ENCODE measurements at places on chromosomes 6 and 20. TPM values are rescaled to one million over a fixed set of nuclear protein-coding genes. Genes with fewer than 3 reads are reported as not detected.

DNA sequence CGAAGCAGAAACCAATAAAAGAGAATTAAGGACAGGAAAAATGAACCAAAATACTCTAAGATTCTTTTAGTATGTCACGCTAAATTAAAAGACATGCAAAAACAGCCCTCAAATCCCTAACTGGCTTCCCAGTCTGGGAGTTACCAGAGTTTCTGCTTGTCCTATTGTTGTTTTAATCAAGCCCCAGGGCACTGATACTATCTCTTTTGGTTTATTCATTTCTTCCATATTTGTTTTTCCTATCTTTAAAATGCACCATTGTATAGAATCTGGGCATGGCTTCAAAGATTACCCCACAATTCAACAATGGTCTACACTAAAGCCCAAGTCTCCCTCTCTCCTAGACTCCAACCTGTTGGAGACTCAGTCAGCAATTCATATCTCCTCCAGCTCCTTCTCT lies 169.1 kb downstream of the MYLK4 start:
- DNase-seq, result no peak

DNA sequence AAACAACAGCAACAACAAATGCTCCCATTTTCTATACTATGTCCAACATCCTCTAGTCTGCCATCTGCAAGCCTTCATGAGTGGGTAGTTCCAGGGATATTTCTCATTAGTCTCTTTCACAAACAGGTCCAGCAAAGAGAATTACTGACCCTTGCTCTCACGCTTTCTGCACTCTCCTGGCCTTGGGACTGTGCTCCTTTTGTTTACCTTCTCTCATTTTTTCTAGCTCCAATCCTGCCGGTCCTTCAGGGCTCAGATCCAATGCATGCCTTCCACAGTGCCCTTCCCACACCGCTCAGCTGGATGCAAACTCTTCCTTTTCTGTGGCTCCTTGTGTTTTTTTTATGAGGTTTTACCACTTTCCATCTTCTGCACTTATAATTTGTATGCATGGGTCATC lies 47.2 kb downstream of the ADTRP start:
- no peak for DNase-seq

DNA sequence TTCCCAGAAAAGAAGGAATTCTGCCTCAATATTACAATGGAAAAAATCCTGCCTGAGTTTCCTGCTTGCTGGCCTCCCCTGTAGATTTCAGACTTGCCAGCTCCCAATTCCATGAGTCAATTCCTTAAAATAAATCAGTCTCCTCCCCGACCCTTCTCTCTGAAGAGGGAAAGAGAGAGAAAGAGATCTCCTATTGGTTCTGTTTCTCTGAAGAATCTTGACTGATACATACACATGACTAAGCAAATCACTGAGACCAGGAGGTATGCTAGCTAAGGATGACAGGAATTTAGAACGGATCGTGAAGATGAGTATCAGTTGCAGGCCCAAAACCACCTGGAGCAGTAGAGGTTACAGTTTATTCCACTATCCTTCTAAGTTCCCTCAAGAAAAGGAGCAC lies 11.3 kb upstream of the RBM24 start:
- no peak for DNase-seq

- no peak for DNase-seq
Observed at GRCh38 chr6:53199156-53199555, 50.5 kb upstream of the GCM1 start.

DNA sequence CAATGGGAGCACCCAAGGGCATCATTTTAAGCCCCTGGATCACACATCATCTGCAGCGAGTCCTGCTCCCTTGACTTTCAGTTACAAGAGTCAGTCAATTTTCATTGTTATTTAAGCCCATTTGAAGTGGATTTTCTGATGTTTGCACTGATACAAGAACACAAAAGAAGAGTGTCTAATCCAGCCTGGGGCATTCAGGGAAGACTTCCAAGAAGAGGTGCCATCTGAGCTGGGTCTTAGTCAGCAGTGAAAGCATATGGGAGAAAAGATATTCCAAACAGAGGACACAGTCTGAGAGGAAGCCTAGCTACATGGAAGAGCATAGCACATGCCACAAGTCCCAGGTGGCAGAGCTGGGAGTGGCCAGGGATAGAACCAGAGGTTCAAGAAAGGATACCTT lies 10.4 kb upstream of the FOXP4 start:
- no peak for DNase-seq

DNA sequence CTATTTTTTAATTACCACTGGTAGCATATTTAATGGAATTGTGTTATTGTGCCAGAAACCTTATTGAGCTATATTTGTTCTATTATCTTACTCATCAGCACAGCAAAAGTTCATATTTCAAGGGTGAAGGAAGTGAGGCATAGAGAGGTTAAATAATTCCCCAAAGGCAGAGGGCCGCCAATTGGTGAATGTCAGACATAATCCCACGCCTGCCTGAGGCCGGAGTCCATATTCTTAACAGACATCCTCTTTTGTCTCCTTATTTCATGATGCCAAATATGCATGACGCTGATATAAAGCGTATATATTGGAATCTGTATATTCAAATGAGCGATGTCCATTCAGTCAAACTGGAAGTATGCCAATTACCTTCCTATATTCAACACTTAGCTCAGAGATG lies 505.0 kb upstream of the SLC35B3 start:
- no peak for DNase-seq

- DNase-seq, result peak; percentile 19
Observed at GRCh38 chr6:36244641-36245280, 25.1 kb upstream of the PNPLA1 start.

- DNase-seq, result no peak
Observed at GRCh38 chr6:124604719-124605118, 357.5 kb upstream of the RNF217 start.

Gene UNC5CL
- 8.7 TPM for polyA plus RNA-seq

Gene CRNKL1
- polyA plus RNA-seq, result 43.3 TPM

Gene TSBP1
- not detected for polyA plus RNA-seq

Data from left renal cortex interstitium (tissue), 4 donors.